ENCODE measurements at places on chromosomes 4 and X.

- no peak for DNase-seq
Measured at GRCh38 chrX:17967888-17968287, 106.8 kb upstream of the RAI2 start.

GRCh38 chr4:66590488-66591215, 920.4 kb upstream of the EPHA5 start:
- DNase-seq, result no peak

- DNase-seq, result no peak
Measured at GRCh38 chrX:24946369-24946768, 69.4 kb downstream of the ARX start.

GRCh38 chrX:123336666-123337065, 152.6 kb downstream of the GRIA3 start:
- no peak for DNase-seq

- DNase-seq, result no peak
Measured at GRCh38 chr4:161132715-161133425, 1030.9 kb downstream of the FSTL5 start.

- no peak for DNase-seq
Measured at GRCh38 chr4:176762661-176763308, 29.9 kb downstream of the VEGFC start.

GRCh38 chr4:10856271-10856782, 171.8 kb upstream of the CLNK start:
- no peak for DNase-seq

GRCh38 chrX:131728295-131729145, 184.6 kb downstream of the OR13H1 start:
- peak; percentile 87 for DNase-seq

DNA sequence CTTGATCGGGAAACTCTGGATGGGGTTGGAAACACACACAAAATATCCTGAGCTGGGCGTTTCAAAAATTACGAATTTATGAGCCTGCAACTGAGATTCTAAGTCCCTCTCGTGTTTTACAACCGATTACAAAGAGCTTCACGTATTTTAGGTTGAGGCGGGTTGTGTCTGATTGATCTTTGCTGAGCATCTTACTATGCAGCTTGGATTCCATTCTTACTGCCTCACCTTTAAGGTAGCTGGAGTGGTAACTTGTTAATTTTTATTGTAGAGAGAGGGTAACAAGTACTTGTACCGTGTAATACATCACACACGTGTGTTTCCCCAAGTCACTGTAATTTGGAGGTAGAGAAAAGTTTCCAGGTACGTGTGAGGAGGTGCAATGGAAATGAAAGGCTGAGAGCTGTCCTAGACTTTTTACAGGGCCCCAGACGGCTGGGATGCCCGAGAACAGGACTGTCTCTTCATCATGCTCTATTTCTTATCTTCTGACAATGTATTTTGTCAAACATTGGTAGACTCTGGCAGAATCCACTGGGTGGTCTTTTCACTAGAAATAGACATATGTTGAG, 97.8 kb upstream of the TENM3 start:
- no peak for DNase-seq

DNA sequence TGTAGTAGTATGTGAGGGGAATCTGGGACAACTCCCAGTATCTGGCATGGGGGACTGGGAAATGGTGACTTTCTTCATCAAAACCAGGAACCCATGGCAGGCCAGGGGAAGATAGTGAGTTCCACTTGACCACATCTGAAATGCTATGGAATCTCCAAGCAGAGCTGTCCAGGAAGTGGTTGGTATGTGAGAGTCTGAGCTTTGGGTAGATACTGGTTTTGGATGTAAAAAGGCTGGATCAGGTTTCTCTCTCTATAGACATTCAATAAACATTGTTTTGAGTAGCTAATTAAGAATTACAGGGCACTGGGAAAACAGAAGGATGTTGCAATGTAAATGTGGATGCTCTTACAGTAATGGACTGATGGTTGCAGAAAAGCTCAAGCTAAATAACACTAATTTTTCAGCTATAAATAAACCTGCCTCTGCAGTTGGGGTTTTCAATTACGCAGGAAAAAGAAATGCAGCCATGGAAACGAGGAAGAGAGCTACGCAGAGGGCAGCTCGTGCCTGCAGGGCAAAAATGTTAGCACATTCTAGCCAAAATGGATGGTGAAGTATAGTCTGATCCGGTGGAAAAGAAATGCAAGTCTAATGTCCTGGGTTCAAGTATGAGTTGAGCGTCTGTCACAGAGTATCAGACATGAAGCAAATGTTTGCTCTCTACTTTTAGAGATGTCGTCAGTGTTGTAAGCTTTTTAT, 13.4 kb upstream of the CHRNA9 start:
- DNase-seq, result no peak

GRCh38 chr4:43556262-43556661, 663.7 kb downstream of the GRXCR1 start:
- no peak for DNase-seq

DNA sequence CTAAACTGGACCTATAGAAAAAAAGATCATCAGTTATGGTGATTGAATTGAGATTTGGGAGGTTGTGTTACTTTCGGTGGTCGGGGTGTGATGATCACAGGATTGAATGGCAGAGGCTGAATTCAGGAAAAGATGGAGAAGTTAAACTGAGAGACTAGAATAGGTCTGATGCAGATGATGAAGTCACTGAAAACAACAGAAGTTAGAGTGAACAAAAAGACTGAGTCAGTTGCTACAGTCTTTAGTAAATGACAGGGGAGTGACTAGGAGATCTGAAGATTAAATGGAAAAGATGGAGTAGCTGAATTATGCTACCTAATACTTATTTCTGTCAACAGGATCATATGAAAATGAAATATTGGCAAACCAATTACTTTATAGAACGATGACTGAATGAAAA, 163.2 kb downstream of the RPA4 start:
- DNase-seq, result no peak

- no peak for DNase-seq
Measured at GRCh38 chr4:85644061-85644460, 169.1 kb downstream of the ARHGAP24 start.

- no peak for DNase-seq
Measured at GRCh38 chr4:22869235-22869634, 176.5 kb downstream of the GBA3 start.

GRCh38 chr4:1222036-1222789, 26.7 kb downstream of the CTBP1 start:
- no peak for DNase-seq

DNA sequence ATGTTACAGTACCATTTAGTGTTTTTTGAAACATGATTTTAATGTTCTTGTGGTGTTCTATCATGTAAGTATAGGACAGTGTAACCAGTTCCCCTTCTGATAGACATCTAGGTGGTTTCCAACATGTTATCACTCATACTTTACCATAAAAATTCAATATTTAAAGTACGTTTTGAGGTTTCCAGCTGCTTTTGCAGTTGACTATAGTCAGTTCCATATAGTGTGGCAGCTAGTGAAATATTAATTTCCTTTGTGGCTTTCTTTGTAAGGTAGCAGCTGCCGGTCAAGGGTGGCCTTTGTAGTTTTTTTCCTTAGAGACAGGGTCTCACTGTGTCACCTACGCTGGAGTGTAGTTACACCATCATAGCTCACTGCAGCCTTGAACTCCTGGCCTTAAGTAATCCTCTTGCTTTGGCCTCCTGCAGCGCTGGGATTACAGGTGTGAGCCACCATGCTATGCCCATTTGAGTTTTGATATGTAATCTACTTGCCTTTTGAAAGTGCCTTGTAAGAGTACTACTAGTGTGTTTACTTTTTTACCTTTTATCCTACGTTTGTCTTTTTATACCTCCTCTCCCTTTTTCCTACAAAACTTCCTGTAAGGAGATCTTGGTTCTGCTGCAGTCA, 63.0 kb downstream of the ARHGAP10 start:
- no peak for DNase-seq
